ENCODE measurements at places on chromosomes 1 and 21.

GRCh38 chr1:75588779-75589475 is 22.0 kb downstream of the SLC44A5 start:
- DNase-seq: peak; percentile 59

GRCh38 chr1:190095596-190095995 is 382.1 kb downstream of the BRINP3 start:
- DNase-seq: no peak

GRCh38 chr1:94926126-94926914 is 590 bp downstream of the CNN3 start:
- DNase-seq: peak; percentile 87

DNA sequence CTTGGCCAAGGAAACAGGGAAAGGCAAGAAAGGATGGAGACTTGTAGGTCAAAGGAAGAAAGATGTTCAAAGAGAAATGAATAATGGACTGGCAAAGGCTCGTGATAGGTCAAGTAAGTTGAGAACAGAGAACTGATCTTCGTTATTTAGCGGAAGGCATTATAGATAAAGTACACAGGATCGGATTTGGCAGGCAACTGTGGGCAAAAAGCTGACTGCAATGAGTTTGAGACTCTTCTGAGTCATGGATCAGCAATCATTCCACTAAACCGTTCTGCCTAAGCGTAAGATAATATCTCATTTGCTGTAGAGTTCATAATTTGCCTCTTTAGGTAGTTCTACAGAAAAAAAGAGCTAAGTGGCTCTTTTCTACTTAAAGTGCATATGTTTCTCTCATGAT is 34.1 kb downstream of the KRTAP21-3 start:
- no peak for DNase-seq

- no peak for DNase-seq
Measured at GRCh38 chr1:58363585-58363984, 182.9 kb downstream of the OMA1 start.
